Foreskin keratinocyte (primary cell): ENCODE measurements at places on chromosomes 2 and 18. TPM values are rescaled to one million over a fixed set of nuclear protein-coding genes. Genes with fewer than 3 reads are reported as not detected.

INPP5D gene
- total RNA-seq, result 21.8 and 25.5 TPM in 2 replicates

SLC9A4 gene
- total RNA-seq, result not detected in 2 replicates

- DNase-seq, result peak; percentile 44
Observed at GRCh38 chr18:56009411-56009810, 421.4 kb upstream of the TCF4 start.

LIPG gene
- 76.3 and 127 TPM in 2 replicates for total RNA-seq
